Upper lobe of right lung (tissue), 1 donor: ENCODE measurements at places on chromosomes 7 and 10. TPM values are rescaled to one million over a fixed set of nuclear protein-coding genes. Genes with fewer than 3 reads are reported as not detected.

Gene NANOS1
- total RNA-seq, result 2.9 TPM

Gene SYT15B
- total RNA-seq, result 40.1 TPM

Gene FGFBP3
- total RNA-seq, result 0.81 TPM

Gene GPR26
- not detected for total RNA-seq

Gene CRPPA
- total RNA-seq, result 2.9 TPM

DNA sequence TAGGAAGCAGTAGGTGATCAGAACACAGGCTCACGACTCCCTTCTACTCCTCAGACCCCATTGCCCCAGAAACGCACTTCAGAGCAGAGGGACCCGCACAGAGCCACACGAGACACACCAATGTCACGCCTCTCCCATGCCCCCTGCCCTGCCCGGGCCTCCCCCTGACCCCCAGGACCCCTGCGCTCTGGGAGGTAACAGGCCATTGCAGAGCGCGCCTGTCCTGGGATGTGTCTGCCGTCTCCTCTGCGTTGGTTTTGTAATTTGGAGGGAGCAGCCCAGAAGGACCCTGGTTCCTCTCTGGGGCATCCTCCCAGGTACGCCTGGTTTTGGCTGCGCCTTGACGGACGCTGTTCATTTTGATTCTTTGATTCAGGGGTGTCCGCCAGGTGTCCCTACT lies 85.4 kb downstream of the UNCX start:
- no peaks in the 10 kb centered on the region for H3K4me1 ChIP-seq
- no peaks in the 10 kb centered on the region for H3K36me3 ChIP-seq

- H3K36me3 ChIP-seq, result no peaks in the 10 kb centered on the region
- H3K27me3 ChIP-seq, result no peaks in the 10 kb centered on the region
- no peaks in the 10 kb centered on the region for H3K4me1 ChIP-seq
- H3K27ac ChIP-seq, result no peak overlapping the region
- DNase-seq, result no peak
These were observed 243.3 kb upstream of the RNF32 start for GRCh38 chr7:156397249-156397648.

DNA sequence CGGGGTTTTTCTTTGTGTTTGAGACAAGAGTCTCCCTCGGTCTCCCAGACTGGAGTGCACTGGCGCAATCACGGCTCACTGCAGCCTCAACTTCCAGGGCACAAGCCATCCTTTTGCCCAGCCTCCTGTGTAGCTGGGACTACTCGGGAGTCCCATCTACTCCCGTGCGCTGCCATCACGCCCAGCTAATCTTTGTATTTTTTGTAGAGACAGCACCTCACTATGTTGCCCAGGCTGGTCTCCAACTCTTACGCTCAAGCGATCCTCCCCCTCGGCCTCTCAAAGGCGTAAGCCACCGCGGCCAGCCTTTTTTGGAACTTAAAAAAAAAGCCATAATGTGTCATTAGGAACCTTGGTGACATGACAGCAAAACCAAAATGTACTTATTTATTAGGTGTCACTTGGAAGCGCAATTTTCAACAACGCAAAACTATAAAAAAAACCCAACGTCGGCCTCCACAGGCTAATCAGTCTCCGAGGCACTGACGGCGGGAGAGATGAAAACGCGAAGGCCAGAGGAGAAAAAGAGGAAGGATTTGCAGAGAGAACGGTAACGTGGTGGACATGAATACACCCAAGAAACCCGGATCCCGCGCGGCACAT lies 911 bp upstream of the HNRNPH3 start:
- no peak for DNase-seq
- H3K27ac ChIP-seq, result peak overlapping the region; percentile 100
- H3K27me3 ChIP-seq, result no peaks in the 10 kb centered on the region
- H3K36me3 ChIP-seq, result no peaks in the 10 kb centered on the region
- H3K4me1 ChIP-seq, result peaks cover 44% of the 10 kb centered on the region

- no peak overlapping the region for H3K27ac ChIP-seq
- H3K36me3 ChIP-seq, result no peaks in the 10 kb centered on the region
- no peak for DNase-seq
- no peaks in the 10 kb centered on the region for H3K4me1 ChIP-seq
- no peaks in the 10 kb centered on the region for H3K27me3 ChIP-seq
These were observed 54.8 kb upstream of the CALCR start for GRCh38 chr7:93629291-93629801.

GRCh38 chr7:108017776-108018151 lies 14.8 kb upstream of the LAMB1 start:
- DNase-seq, result no peak
- no peaks in the 10 kb centered on the region for H3K27me3 ChIP-seq

DNA sequence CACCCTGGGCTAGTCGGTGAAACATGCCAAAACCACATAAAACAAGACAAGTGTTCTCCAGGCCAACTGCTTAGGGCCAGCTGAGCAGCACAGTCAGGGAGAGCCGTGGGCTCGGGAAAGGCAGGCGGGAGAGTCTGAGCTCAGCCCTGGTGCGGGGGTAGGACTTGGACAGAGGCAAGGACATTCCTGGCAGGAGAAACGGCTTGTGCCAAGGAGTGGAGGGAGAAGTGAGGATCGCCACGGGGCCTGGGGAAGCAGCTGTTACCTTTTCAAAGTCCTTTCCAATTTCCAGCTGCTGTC lies 4.2 kb downstream of the ELN start:
- DNase-seq, result no peak
- H3K4me1 ChIP-seq, result peaks cover 24% of the 10 kb centered on the region
- peak overlapping the region; percentile 87 for H3K27ac ChIP-seq

DNA sequence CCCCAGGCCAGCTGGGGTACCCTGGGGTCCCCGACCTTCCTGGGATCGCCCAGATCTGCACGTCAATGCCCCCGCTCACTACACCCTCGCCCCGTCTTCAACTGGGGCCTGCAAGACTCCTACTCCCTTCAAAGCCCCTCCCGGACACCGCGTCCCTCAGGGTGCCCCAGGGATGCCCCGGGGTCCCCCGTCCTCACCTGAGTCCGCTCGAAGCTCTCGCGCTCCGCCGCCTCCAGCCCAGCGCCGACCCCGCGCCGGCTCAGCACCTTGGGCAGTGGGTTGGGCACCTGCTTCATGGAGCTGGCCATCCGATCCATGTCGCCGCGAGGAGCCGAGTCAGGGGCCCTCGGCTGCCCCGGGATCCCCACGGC lies at the start of gene HIP1:
HIP1 (minus strand) TSS at position 338 of the 371 bp plus-strand sequence; CDS start at position 317, 21 bp downstream.
- H3K27ac ChIP-seq, result peak within 1 kb of the TSS; percentile 86
- peaks cover 22% of the 10 kb centered on the region for H3K4me1 ChIP-seq
- H3K27me3 ChIP-seq, result no peaks in the 10 kb centered on the region
- no peaks in the 10 kb centered on the region for H3K36me3 ChIP-seq

GRCh38 chr7:113256883-113257531 lies 138.7 kb upstream of the SMIM30 start:
- no peak overlapping the region for H3K27ac ChIP-seq
- no peaks in the 10 kb centered on the region for H3K4me1 ChIP-seq
- DNase-seq, result no peak

DNA sequence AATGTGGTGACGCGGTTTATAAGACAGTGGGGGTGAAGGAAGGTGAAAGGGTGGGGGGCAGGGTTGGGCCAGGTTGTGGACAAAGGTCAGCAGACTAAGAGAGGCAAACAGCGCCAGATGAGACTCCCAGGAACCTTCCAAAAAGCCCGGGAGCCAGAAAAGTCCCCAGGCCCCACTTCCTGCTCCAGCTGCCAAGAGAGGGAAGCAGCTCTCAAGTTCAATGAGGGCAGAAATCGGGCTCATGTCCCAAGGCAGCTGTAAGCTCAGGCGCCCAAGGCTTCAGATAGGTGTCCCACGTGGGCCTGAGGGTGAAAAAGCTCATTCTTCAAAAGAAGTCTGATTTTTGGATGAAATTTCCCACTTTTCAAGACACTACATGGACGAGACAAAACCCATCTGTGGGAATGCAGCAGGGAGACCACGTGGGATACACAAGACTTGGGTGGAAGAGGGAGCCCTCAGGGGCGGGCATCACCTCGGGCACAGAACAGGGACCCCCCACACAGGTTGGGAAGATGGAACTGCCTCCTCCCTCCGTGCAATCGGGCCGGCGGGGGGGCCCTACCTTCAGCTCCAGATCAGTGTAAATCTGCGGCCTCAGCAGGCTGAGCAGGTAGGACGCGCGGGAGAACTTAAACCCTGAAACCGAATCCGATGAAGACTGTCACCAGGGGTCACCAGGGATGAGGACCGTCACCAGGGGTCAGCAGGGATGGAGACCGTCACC lies 7.8 kb downstream of the PYROXD2 start:
- DNase-seq, result no peak
- H3K4me1 ChIP-seq, result no peaks in the 10 kb centered on the region
- H3K36me3 ChIP-seq, result no peaks in the 10 kb centered on the region
- H3K27ac ChIP-seq, result no peak overlapping the region
- H3K27me3 ChIP-seq, result no peaks in the 10 kb centered on the region

- no peaks in the 10 kb centered on the region for H3K36me3 ChIP-seq
- peaks cover 5% of the 10 kb centered on the region for H3K27me3 ChIP-seq
- peak overlapping the region; percentile 72 for H3K27ac ChIP-seq
These were observed 1.9 kb upstream of the PLAU start for GRCh38 chr10:73908853-73909539.

DNA sequence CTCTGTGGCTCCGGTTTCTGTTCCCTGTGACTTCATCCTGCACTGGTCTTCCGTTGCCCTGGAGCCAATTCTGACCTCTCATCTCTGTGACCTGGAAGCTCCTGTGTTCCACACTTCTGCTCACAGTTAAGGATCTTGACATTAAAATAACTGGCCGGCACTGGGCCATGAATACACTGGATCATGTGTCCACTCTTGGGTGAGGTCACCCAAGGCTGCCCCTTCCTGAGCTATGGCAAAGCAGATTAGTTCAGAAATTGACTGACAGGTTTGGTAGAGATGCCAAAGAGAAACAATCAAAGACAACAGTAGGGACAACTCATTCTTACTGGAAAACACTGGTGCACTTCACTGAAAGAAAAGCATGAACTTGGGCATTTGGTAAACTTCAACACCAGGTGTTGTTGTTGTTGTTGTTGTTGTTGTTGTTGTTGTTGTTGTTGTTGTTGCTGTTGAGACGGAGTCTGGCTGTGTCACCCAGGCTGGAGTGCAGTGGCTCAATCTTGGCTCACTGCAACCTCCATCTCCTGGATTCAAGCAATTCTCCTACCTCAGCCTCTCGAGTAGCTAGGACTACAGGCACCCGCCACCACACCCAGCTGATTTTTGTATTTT lies 36.7 kb upstream of the GRID1 start:
- DNase-seq, result no peak
- H3K36me3 ChIP-seq, result no peaks in the 10 kb centered on the region
- H3K27ac ChIP-seq, result no peak overlapping the region
- peaks cover 22% of the 10 kb centered on the region for H3K4me1 ChIP-seq
- H3K27me3 ChIP-seq, result peaks cover 14% of the 10 kb centered on the region

DNA sequence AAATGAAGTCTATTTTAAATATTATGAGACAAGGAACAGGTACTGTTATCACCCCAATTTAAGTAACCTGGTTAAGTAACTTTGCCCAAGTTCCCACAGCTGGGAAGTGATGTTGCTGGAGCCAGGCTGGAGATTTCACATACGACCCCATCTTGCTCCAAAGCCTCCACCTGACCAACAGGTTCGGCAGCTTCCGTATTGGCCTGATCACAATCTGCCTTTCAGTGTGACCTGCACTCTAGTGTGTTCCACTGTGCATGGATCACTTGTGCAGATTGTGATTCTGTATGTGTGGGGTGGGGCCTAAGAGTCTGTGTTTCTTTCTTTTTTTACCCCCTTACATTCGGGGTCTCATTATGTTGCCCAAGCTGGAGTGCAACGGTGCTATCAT lies 66.1 kb downstream of the PRTFDC1 start:
- DNase-seq, result no peak
- H3K36me3 ChIP-seq, result no peaks in the 10 kb centered on the region
- H3K4me3 ChIP-seq, result no peak overlapping the region
- no peak overlapping the region for H3K27ac ChIP-seq

- H3K27ac ChIP-seq, result no peak overlapping the region
- H3K36me3 ChIP-seq, result no peaks in the 10 kb centered on the region
- H3K27me3 ChIP-seq, result no peaks in the 10 kb centered on the region
- H3K4me3 ChIP-seq, result no peak overlapping the region
- no peak for DNase-seq
- peaks cover 7% of the 10 kb centered on the region for H3K4me1 ChIP-seq
These were observed 905.0 kb downstream of the LRMDA start for GRCh38 chr10:76336213-76336963.

- no peak overlapping the region for H3K27ac ChIP-seq
- DNase-seq, result no peak
- no peak overlapping the region for H3K4me3 ChIP-seq
These were observed 170.2 kb upstream of the CHRM2 start for GRCh38 chr7:136698231-136698630.

GRCh38 chr10:96130326-96130995 lies 364 bp downstream of the ZNF518A start:
- peak; percentile 89 for DNase-seq
- H3K36me3 ChIP-seq, result peaks cover 25% of the 10 kb centered on the region
- H3K27ac ChIP-seq, result peak overlapping the region; percentile 99
- H3K27me3 ChIP-seq, result peaks cover 17% of the 10 kb centered on the region
- peaks cover 17% of the 10 kb centered on the region for H3K4me1 ChIP-seq
- peak overlapping the region; percentile 80 for H3K4me3 ChIP-seq

GRCh38 chr10:12056748-12057147 lies 12.0 kb upstream of the DHTKD1 start:
- peak; percentile 11 for DNase-seq
- no peaks in the 10 kb centered on the region for H3K36me3 ChIP-seq
- H3K4me3 ChIP-seq, result no peak overlapping the region
- H3K27ac ChIP-seq, result no peak overlapping the region
- H3K4me1 ChIP-seq, result peaks cover 6% of the 10 kb centered on the region
- H3K27me3 ChIP-seq, result no peaks in the 10 kb centered on the region

- no peaks in the 10 kb centered on the region for H3K4me1 ChIP-seq
- no peak for DNase-seq
- no peaks in the 10 kb centered on the region for H3K27me3 ChIP-seq
- no peak overlapping the region for H3K4me3 ChIP-seq
- no peaks in the 10 kb centered on the region for H3K36me3 ChIP-seq
These were observed 146.8 kb downstream of the OTUD1 start for GRCh38 chr10:23585666-23586065.

- peaks cover 51% of the 10 kb centered on the region for H3K4me1 ChIP-seq
- DNase-seq, result no peak
- no peaks in the 10 kb centered on the region for H3K36me3 ChIP-seq
These were observed 3.8 kb downstream of the GRK5 start for GRCh38 chr10:119211176-119211575.

- H3K27me3 ChIP-seq, result no peaks in the 10 kb centered on the region
- no peak for DNase-seq
- no peaks in the 10 kb centered on the region for H3K4me1 ChIP-seq
These were observed 55.2 kb upstream of the GDF10 start for GRCh38 chr10:47244560-47245500.

GRCh38 chr10:4581929-4582328 lies 244.1 kb upstream of the AKR1E2 start:
- H3K36me3 ChIP-seq, result no peaks in the 10 kb centered on the region
- H3K4me1 ChIP-seq, result no peaks in the 10 kb centered on the region
- no peak overlapping the region for H3K27ac ChIP-seq
- DNase-seq, result no peak

DNA sequence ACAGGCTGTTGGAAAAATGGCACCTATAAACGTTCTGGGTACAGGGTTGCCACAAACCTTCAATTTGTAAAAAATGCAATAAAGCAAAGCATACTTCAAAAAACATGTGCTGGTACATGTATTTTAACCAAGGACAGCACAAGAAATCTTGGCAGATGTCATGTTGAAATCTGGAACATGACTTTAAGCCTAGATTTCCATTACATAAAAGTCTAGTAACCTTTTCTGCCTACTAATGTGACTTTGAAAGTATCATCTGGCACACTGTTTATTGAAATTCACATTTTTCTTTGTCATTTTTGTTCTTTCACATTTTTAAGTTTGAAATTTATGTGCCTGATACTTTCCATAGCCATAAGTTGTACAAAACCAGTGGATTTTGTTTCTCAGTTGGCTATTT lies 296.8 kb downstream of the EXOC4 start:
- H3K27me3 ChIP-seq, result no peaks in the 10 kb centered on the region
- no peak for DNase-seq
- H3K4me3 ChIP-seq, result no peak overlapping the region
- no peak overlapping the region for H3K27ac ChIP-seq
- H3K36me3 ChIP-seq, result no peaks in the 10 kb centered on the region
